AG04449 (cell line): ENCODE measurements at places on chromosomes 6 and 20.

GRCh38 chr20:40319056-40319455 is 370.0 kb downstream of the MAFB start:
- DNase-seq = no peak

- no peak for DNase-seq
These were observed 63.7 kb upstream of the BEND3 start for GRCh38 chr6:107179004-107179403.

- no peak for DNase-seq
These were observed 248.9 kb upstream of the THEMIS start for GRCh38 chr6:128149796-128150195.

- no peak for DNase-seq
These were observed at the start of gene RIMS1 for GRCh38 chr6:71886184-71887005. TSS of gene RIMS1 (plus strand) at chr6:71886550. CDS start at chr6:71887024, 474 bp downstream.

GRCh38 chr6:3518356-3519190 is 61.7 kb upstream of the SLC22A23 start:
- DNase-seq = no peak

- DNase-seq = peak; percentile 99
These were observed 9.2 kb downstream of the TP53INP2 start for GRCh38 chr20:34713194-34713943.

DNA sequence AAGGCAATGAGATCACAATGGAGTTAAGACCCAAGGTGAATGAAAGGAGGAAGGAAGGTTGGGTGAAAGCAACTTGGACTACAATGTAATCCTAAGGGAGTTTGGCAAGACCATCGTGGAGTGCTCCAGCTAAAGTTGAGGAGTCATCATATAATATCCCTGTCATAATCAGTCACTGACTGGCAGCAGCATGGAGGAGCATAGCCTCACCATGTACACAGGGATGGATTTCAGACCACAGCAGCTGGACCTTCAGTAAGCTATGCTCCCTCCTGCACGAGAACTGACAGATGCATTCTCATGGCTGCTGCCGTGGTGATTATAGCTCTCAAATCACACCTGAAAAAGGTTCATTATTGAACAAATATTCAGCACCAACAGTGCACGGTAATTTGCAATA is 43.0 kb downstream of the GOPC start:
- no peak for DNase-seq

DNA sequence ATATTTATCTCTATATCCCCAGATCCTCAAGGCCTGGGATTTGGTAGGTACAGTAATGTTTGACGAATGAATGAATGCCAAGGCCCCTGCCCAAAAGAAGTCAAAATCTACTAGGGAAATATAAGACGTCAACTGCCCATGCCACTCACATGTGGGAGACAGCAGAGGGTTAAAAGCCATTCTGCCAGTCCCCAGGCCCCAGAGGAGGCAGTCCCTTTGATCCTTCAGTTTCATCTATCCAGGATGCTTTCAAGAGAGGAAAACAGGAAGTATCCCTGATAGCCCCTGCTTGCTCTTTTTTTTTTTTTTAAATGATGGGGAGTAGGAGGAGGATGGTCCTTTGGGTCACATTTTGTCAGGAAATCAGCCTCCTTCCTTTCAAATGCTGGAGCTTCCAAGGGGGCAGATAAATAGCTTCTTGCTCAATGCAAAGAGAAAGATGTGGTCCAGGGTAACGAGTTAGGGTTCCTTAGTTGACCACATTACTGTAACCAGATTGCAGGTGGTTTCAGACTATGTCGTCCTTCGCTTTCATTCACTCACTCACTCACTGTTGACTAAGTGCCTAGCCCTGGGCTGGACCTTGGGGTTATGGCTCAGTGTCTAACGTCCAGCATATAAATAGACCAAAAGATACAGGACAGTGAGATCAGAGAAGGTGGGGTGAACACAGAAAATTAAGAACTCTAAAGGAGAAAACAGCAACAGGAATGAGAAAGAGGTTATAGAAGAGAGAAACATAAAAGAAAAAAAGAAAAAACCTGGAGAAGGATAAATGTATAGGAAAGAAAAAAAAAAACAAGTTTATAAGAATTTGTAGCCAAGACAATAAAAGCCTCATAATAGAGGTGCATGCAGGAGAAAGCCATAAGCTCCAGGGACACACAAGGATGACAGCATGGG is 64.6 kb upstream of the PIM1 start:
- DNase-seq = no peak

DNA sequence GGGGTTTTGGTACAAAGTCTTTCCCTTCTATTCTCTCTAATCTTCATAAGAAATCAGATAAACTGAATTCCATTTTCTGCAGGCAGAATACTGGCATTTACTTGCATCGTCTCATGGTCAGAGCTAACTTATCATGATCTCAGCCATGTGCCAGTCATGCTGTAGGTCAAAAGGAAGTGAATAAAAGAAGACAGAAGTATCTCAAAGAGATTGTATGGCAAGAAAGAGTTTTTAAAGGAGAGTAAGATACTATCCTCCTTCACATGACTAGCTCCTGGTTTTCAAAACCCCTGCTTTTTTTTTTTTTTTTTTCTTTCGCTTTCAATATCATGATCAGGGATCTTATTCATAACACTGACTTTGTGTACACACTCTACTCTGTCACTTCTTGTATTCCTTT is 398.3 kb downstream of the C6orf118 start:
- no peak for DNase-seq

DNA sequence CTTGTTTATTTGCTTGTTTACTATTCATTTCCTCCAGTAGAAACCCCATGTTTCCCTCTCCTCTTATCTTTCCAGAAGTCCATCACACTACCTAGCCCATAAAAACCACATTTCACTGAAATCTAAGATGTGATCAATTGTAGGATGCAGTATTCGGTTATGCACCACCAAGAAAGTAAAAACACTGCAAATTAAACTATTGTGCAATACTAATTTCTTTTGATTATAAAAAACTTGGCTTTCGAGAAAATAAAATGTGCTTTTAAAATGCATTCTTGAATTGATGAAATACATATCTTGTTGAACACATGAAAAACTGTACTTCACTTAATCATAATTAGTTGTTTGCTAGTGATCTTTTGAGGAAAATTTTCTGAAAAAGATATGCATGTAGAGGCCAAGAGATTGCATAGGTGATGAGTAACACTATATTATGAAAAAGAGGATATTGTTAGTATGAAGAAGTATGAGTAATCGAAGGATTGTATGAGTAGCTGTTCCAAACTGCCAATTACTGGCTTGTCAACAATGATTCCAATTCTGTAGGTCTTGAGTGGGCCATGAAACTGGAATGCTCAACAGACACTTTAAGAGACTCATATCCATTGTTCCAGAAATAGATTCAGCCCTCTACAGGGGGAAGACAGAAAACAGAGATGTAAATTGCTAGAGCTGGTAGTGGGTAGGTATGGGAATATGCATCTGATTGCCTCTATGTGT is 79.7 kb downstream of the RNF217 start:
- no peak for DNase-seq

- no peak for DNase-seq
These were observed 27.8 kb upstream of the GFRAL start for GRCh38 chr6:55299286-55299985.

DNA sequence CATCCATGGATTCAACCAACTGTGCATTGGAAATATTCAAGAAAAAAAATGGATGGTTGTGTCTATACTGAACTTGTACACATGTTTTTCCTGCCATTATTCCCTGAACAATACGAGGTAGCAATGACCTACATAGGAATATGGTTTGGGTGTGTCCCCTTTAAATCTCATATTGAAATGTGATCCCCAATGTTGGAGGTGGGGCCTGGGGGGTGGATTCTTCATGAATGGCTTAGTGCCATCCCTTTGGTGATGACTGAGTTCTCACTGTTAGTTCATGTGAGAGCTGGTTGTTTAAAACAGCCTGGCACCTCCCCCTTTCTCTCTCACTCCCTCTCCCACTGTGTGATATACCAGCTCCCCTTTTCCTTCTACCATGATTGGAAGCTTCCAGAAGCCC is 139.8 kb upstream of the BACH2 start:
- DNase-seq = no peak
